ENCODE measurements at places on chromosomes 16 and 17. TPM values are rescaled to one million over a fixed set of nuclear protein-coding genes. Genes with fewer than 3 reads are reported as not detected.

The CCDC200 gene
- total RNA-seq = not detected

DNA sequence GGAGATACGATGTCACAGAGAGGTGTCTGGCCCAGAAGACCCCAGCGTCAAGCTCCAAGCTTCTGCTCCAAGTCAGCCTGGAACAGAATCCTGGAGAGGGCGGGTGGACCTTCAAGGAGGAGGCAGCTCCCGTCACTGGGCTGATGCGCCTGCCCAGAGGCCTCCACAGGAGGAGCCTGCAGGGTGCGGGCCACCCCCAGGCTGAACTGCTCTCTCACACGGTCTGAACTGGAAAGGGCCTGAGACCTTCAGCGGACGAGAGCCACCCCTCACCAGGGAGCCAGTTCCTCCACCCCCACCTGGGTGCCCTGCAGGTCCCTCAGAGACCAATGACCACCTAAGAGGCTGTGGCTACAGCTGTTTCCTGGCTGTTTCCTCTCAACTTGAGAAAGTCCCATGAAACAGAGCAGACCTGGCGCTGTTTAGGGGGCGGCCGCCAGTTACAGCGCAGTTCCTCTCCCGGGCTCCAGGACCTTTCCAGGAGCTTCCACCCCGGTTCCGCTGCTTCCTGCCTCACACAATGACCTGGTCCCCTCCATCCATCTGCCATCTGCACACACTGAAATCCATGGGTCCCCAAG is 36.0 kb upstream of the KLHDC4 start:
- peak; percentile 20 for DNase-seq

GRCh38 chr16:11700264-11701029 is 32.2 kb downstream of the SNN start:
- no peak for DNase-seq

GRCh38 chr16:27433636-27434035 is 31.7 kb downstream of the IL21R start:
- DNase-seq = no peak

The CBFA2T3 gene
- 0.35 TPM for total RNA-seq

The AARSD1 gene
- 28.7 TPM for total RNA-seq

DNA sequence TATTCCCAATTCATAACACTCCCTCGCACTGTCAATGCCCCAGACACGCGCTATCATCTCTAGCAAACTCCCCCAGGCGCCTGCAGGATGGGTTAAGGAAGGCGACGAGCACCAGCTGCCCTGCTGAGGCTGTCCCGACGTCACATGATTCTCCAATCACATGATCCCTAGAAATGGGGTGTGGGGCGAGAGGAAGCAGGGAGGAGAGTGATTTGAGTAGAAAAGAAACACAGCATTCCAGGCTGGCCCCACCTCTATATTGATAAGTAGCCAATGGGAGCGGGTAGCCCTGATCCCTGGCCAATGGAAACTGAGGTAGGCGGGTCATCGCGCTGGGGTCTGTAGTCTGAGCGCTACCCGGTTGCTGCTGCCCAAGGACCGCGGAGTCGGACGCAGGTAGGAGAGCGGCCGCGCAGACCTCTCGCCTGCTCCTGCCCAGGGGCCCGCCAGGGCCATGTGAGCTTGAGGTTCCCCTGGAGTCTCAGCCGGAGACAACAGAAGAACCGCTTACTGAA is at the start of gene GRN:
Gene GRN (plus strand): TSS at position 364 of the 515 bp plus-strand sequence. CDS start 3,863 bp downstream, outside the sequence.
- DNase-seq = peak; percentile 99

GRCh38 chr16:17070882-17071592 is 399.7 kb downstream of the XYLT1 start:
- peak; percentile 45 for DNase-seq

DNA sequence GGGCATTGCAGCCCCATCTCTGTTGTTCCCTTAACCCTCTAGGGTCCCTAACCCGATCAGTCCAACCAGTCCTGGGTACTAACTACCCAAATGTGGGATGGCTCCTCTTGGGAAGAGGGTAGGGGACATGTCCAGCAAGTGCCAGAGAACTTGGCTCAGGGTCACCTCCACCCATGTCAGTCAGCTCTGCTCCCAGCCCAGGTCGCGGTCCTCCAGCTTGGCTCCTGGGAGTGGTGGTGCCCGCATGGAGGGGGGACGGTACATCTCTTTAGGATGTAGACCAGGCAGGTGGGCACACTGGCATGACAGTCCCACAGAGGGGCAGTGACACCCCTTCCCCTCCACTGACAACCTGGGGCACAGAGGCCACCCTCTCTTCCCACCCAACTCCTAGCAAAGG is 6.0 kb downstream of the TMUB2 start:
- no peak for DNase-seq

DNA sequence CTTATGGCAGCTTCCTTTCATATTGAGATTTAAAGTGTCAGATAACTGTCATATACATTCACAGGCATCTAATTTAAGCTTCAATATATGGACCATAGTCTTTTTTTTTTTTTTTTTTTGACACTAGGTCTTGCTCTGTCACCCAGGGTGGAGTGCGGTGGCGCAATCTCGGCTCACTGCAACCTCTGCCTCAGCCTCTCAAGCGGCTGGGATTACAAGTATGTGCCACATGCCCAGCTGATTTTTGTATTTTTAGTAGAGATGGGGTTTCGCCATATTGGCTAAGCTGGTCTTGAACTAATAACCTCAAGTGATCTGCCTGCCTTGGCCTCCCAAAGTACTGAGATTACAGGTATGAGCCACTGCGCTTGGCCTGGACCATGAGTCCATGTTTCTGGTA is 13.6 kb downstream of the CEP95 start:
- DNase-seq = no peak

DNA sequence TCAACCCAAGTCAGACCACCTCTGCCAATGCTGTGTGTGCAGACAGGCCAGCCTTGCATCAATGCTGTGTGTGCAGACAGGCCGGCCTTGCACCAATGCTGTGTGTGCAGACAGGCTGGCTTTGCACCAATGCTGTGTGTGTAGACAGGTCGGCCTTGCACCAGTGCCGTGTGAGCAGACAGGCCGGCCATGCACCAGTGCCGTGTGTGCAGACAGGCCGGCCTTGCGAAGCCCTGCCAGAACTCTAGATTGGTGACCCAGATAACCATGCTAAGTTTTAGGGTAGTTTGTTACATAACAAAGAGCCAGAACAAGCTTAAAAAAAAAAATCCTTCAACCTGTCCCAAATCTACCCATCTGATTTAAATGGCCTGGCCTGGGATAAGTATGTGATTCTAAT is 54.3 kb downstream of the ELAC2 start:
- DNase-seq = no peak

GRCh38 chr16:31874366-31875111 is 932 bp downstream of the ZNF267 start:
- DNase-seq = no peak

DNA sequence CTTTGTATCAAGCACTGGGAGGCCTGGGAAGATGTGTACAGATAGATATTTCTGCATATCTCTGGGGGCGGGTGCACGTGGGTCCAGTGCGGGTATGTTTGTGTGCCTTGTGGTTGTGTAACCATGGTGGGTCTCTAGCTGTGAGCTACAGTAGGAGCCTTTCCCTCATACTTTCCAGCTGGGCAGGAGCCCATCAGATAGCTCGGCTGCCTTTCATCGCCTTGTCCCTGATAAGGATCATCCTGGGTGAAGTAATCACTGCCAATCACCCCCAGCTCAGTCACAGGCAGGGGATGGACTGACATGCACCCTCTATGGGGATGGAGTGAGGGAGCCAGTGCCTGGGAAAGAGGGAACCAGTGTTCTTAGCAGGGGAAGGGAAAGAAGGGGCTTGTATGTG is 3.2 kb upstream of the SCRN2 start:
- DNase-seq = no peak

The LHX1 gene
- 23.1 TPM for total RNA-seq

DNA sequence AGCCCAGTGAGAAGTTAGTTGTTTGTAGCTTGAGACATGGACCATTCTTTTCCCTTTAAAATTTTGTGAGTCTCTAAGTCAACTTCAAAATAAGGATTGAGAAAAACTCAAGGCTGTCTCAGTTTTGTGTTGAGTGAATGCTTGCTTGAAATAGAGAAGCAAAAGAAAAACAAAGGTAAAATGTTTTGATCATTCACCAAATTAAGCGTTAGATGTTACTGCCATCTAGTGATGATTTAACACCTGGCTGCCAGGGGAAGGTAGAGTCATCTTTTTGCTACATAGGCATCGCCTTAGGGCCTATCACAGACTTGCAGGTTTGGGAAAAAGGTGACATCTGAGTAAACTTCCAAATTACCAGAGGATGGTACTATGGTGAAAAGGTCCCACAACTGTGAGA is 74.4 kb downstream of the PCTP start:
- DNase-seq = peak; percentile 23

The PTGES3L gene
- total RNA-seq = 2.7 TPM

The GNAO1 gene
- 3.8 TPM for total RNA-seq

DNA sequence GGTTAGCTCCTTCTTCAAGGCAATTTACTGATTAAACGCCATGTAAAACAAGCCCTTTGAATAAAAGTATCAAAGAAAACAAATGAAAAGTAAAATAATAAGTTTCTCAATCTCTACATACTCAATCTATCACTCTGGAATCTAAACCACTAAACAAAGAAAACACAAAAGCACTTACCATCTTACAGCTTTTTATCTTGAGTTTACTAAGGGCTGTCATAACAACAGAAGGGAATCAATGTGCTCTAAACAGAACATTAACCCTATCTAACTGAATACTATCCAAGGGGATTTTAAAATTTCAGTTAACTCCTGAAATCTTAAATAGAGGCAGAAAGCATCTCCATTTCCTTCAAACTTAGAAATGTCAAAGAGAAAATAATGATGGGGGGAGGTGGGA is 3.4 kb downstream of the SKA2 start:
- DNase-seq = no peak

- DNase-seq = peak; percentile 55
Observed at GRCh38 chr17:81498953-81499600, 13.5 kb downstream of the ACTG1 start.

DNA sequence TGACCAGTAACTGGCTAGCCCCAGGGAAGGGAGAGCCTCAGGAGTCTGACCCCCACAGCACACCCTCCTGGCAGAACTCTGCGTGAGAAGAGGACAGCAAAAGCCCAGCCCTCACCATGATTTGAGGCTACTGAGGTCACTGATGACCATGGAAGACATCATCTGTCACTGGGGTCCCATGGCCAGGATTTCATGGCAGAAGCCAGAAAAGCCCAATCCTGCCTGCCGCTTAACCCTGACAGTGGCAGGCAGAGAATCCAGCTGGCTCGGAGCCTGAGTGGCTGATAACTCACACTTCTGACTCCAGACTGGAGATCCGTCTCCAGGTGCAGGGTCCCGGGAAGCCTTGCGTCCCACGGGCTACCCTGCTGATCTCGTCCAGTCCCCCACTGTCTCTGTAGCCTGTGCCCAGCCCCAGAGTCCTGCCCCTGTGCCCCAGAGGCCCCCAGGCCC is 17.5 kb downstream of the GRIN2C start:
- DNase-seq = no peak

DNA sequence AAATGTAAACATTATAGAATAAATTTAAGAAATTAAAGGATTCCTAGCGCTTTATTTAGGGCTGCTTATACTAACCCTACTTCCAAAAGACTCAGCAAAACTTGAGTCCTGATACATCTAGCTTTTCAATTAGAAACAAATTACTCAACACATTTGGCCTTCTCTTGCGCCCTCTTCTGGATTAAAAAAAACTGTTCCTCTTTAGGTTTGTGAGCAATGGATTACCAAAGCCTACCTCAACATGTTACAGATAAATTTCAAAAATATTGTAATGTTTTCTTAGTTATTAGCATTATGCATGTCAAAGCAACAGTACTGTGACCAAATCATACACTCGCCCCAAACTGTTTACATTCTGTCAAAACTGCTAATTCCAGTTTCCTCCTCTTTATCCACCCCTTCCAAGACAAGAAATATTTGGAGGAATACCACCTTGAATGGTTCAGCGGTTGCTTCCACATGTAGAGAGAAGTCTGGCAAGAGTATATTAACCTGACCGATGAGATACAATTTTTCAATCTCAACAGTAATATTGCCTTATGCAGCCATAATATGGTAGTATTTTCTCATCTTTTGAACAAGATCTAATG is 2.7 kb downstream of the NUFIP2 start:
- peak; percentile 50 for DNase-seq

GRCh38 chr17:42274812-42275526 is 1.2 kb downstream of the STAT5B start:
- no peak for DNase-seq

DNA sequence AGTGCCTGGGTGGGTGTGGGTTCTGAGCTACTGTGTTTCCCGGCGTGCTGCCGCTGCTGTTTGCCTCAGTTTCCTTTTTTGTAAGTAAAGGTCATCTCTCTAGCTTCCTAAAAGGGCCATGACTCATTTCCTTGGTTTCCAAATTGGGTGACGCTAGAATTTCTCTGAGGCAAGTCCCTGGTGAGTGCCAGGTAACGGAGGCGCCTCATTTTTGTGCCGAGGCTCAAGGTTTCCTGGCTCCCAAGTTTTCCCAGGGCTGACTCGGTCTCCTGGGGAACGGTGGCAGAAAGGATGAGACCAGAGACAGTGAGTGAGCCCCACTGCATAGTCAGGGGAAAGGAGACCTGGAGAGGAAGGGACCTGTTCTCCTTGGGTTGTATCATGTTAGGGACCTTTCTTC is 20.3 kb downstream of the MSI2 start:
- no peak for DNase-seq

DNA sequence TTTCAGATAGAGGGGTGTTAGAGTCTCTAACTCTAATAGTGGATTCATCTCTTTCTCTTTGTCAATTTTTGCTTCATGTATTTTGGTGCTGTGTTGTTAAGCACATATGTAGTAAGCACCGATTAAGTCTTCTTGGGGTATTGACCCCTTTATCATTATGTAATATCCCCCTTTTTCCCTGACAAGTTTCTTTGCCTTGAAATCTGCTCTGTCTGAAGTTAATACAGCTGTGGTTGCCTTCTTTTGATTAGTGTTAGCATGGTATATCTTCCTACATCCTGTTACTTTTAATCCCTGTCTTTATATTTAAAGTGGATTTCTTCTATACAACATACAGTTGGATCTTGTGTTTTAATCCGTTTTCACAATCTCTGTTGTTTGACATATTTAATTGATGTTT is 60.6 kb downstream of the BCAS3 start:
- no peak for DNase-seq

The RNF43 gene
- 1.3 TPM for total RNA-seq

GRCh38 chr17:17822189-17822588 is 14.6 kb downstream of the SREBF1 start:
- DNase-seq = no peak

The NR1D1 gene
- total RNA-seq = 3.4 TPM

The TEX19 gene
- 1.9 TPM for total RNA-seq

DNA sequence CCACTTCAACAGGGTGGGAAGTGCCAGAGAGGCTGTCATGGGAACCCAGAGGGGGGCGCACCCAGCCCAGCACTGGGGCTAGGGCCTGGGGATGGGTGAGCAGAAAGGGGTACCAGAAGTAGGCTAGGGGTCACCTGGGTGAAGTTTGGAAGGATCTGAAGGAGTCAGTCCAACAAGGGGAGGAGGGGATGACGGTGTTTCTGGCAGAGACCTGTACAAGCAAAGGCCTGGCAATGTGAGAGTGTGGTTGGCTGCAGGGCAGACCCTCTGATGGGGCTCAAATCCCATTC is 13.4 kb upstream of the KATNB1 start:
- no peak for DNase-seq

DNA sequence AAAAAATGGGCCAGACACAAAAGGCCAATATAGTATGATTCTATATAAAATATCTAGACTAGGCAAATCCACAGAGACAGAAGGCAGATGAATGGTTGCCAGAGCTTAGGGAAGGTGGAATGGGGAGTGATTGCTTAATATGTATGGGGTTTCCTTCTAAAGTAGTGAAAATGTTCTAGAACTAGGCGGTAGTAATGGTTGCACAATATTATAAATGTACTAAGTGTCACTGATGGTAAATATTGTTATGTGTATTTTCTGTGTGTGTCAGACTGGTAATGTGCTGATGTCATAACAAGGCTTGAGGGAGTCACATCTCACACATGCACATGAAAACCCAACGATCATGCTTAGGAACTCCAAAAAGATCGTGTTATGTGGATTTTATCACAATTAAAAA is 106.9 kb upstream of the SIAH1 start:
- DNase-seq = no peak

Data from H7 (cell line).